CD4-positive, alpha-beta memory T cell (primary cell): ENCODE measurements at places on chromosomes 4 and X. TPM values are rescaled to one million over a fixed set of nuclear protein-coding genes. Genes with fewer than 3 reads are reported as not detected.

- no peak for DNase-seq
These were observed 22.7 kb downstream of the SDAD1 start for GRCh38 chr4:75968084-75968483.

GRCh38 chrX:9114245-9114644, 80.3 kb upstream of the FAM9B start:
- DNase-seq: no peak

The RNF175 gene
- 0.24 TPM for polyA plus RNA-seq

DNA sequence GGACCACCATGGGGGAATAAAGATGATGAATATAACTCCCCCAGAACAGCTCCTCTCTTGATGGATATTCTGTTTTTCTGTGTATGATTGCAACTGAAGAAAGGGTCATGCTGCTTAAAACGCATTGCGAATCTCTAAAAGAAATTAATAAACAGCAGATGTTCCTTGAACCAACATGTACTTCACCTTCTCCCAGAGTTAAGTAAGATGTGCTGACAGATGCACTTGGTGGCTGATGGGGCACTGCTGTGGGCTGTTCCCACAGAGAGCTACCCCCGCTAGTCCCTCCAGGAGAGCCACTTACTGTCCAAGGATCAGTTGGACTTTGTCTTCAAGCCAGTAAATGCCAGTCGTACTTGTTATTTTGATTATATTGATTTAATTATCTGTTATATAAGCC, 26.3 kb upstream of the C4orf54 start:
- no peak for DNase-seq

DNA sequence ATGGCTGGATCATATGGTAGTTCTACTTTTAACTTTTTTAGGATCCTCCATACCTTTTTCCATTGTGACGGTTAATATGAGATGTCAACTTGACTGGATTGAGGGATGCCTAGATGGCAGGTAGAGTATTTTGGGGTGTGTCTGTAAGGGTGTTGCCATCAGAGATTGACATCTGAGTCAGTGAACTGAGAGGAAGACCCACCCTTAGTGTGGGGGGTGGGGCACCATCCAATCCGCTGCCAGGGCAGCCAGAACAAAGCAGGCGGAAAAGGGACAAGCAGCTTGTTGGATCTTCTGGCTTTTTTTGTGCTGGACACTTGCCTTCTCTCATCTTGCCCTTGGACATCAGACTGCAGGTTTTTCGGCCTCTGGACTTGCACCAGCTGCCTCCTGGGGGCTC, 168.5 kb upstream of the CXCL13 start:
- no peak for DNase-seq

GRCh38 chr4:56297776-56298175, 89.5 kb downstream of the AASDH start:
- no peak for DNase-seq

DNA sequence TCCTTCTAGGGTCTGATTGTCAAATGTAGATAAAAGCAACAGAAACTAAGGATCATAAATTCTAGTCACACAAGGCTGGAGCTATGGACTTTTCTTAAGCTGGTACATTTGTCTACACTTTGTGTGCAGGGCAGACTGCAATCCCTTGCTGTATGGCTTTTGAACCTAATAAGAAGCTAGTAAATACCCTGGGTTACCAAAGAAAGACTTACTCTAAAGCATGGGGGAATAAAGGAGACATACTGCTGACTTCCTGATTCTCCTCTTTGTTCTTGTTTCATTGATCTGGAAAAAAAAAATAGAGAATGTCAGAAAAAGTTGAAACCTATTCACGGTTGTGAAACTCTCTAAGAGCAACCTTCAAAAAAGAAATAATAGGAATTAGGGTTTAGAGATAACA, 216.6 kb upstream of the TLL1 start:
- no peak for DNase-seq

DNA sequence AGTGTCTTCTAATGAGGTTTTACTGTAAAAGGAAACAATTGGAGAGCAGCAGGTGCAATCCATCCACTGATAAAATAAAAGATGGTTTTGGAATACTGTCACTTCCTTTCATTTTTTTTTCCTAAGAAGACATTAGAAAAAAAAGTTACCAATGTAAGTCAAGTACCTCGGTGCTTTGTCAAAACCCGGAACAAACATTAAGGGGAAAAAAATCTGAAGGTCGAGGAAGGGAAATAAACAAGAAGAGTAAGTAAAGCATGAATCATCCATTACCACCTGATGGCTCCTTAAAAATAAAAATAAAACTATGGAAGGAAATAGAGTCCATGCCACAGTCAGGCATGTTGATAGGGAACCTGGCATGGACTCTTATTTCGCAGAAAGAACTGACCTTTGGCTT, 15.3 kb upstream of the XPNPEP2 start:
- DNase-seq: no peak

DNA sequence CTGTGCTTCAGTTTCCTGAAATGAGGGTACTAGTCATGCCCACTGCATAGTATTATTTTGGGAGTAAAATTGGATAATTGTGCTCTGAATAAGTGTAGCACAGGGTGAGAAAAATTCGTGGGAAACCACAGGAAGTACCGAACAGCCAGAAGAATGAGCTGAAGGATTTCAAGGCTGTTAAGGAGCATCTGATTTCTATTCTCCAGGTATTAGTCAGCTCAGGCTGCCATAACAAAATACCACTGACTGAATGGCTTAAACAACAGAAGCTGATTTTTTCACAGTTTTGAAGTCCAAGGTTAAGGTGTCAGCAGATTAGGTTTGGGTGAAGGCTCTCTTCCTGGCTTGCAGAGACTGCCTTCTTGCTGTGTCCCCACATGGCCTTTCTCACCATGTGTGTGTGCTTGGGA, 41.9 kb downstream of the WWC2 start:
- no peak for DNase-seq

The STOX2 gene
- polyA plus RNA-seq: not detected

DNA sequence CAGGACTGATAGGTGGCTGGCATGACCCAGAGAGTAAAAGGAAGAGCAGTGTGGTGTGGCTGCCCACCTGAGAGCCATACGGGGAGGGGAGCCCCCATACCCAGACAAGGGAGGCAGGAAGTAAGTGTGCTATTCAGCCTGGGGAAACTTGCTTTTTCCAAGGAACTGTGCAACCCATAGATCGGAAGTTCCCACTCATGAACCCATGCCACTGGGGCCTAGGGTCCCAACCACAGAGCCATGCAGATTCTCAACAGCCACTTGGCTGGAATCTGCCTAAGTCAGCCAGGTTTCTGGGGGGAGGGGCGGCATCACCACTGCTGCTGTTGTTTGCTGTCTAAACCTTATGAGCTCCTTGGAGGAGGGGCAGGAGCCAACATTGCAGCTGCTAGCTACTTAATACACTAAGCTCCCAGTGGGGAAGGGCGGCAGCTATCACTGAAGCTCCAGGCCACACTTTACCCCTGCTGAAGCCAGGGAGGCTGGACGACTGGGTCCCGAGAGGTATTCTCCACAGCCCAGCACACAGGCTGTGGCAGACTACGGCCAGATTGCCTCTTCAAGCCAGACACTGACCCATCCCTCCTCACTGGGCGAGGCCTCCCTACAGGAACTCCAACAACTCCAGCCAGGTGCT, 410.4 kb downstream of the INPP4B start:
- DNase-seq: no peak

GRCh38 chr4:36343501-36344175, 62.2 kb downstream of the DTHD1 start:
- DNase-seq: no peak

- DNase-seq: no peak
These were observed 169.7 kb upstream of the SH3RF1 start for GRCh38 chr4:169440446-169440845.

- DNase-seq: no peak
These were observed 93.3 kb downstream of the GRIA3 start for GRCh38 chrX:123277347-123277746.

DNA sequence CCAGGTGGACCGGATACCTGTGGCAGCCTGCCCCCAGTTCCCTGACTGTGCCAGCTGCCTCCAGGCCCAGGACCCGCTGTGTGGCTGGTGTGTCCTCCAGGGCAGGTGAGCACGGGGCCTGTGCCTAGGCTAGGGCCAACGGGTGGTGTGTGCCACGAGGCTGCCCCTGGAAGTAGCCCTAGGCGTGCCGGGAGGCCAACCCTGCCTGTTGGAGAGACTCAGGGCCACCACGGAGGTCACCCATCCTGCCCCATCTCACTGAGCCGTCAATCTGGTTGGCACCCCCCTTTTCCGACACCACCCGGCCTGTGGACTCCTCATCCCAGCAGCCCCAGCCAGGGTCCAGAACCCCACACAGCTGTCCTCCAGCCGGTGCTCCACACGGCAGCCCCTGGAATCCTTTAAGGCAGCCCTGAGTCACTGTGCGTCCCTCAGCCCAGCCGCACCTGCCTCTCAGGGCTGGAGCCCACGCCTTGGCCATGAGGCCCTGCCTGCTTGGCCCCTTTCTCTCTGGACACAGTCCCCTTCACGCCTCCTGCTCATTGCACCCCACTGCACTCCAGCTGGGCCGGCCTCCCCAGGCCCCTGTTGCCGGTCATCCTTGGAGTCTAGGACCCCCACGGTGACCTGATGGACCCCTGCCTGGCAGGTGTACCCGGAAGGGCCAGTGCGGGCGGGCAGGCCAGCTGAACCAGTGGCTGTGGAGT, 5.3 kb downstream of the PLXNB3 start:
- no peak for DNase-seq

The SPIN2A gene
- polyA plus RNA-seq: 0.09 TPM

The FRMPD3 gene
- not detected for polyA plus RNA-seq

The GK2 gene
- polyA plus RNA-seq: not detected

DNA sequence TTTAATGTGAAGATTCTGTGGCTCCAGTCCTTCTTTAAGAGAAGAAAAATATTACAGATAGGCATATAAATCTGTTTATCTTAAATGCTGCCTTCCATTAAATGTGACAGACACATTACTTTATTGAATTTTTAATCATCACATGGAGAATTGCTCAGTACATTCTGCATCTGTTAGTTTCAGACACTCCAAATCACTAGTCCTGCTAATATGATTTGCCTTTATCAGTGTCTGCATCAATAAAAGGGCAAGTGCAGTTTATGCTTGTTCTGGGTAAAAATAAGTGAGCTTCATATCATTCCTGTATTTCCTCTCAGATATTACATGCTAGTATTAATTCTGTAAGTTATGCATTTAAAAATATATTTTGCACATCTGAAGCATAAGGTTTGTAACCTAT, 666.4 kb downstream of the TECRL start:
- no peak for DNase-seq

GRCh38 chr4:110229266-110229665, 30.9 kb upstream of the ELOVL6 start:
- no peak for DNase-seq

- no peak for DNase-seq
These were observed 109.0 kb downstream of the ATP11C start for GRCh38 chrX:139823806-139824205.

DNA sequence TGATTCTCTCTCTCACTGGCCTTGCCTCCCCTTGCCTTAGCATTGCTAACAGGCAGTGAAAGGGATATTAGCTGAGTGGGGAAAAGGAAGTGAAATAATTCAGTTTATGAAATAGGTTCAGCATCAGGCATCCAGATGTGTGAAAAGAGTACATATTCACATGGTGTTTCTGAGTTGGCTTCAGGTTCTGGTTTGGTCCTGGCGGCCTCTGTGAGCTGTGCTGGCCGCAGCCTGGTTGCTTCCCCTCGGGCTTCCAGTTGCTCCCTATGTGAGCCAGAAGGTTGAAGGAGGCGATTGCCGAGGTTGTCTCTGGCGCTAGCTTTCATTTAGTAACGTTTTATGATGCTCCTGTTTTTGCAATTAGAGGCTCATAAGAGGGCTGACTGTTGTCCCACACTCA, 99.1 kb upstream of the TLR2 start:
- no peak for DNase-seq

The HSD17B13 gene
- polyA plus RNA-seq: 0.14 TPM

DNA sequence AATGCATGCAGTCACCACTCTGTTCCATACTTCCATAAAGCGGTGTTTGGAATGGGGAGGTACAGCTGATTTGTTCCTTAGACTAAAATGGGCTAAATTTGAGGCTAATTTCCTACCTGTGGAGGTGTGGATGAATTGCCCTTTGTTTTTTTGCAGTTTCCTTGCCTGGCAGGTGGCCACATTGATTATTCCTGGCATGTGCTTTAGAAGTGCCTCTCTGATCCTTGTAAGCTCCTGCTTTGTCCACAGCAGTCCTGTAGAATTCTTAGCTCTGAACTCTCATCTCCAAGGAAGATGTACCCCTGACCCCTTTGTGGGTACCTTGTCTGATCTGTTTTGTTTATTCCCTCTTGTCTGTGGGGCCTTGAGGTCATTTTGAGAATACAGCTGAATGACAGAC, 136.8 kb downstream of the ADGRL3 start:
- no peak for DNase-seq
